Stimulated activated CD4-positive, alpha-beta T cell treated with anti-CD3 and anti-CD28 coated beads, Interleukin-4, amount 100 ng/mL, for 24 hours (primary cell): ENCODE measurements at places on chromosomes 1 and 21.
A peak's percentile ranks its signal among the peaks of the same experiment; 100 is the strongest.

DNA sequence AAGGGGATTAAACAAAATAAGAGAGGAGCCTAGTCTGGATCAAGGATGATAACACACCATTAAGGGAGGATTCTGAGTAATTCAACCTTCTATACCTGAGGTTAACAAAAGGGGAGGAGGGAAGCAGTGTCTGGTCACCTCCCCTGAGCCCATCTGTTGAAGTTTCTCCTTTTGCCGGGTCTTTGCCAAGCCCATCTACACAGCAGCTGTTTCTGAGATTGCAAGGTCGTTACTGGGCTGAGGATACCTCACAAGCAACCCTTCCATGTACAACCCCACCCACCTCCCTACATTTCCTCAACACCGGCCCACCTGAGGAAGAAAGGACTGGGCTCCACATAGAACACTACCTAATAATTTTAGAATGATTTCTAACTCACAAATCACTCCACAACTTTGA is 26.3 kb downstream of the LRRC52 start:
- no peak for DNase-seq

GRCh38 chr1:209395169-209395568 is 188.3 kb upstream of the CAMK1G start:
- no peak for DNase-seq

DNA sequence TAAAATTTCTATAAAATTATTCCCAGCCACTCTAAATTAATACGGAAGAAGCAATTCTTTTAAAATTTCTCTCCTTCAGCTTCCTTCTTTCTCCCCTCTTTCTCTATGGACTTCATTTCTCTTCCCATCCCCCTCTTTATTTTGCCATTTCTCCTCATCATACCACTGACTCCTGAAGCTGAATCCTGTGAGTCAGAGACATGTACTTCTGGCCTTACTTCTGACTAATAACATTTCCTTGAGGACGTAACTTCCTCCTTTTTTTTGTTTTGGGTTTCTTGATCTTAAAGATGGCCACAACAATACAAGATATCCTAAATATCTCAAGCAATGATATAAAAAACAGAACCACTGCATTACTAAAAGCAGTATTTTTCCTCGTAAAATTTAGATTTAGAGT is 63.6 kb upstream of the DENND1B start:
- DNase-seq: no peak

- no peak for DNase-seq
Measured at GRCh38 chr1:7784492-7785071, 491 bp downstream of the PER3 start.

DNA sequence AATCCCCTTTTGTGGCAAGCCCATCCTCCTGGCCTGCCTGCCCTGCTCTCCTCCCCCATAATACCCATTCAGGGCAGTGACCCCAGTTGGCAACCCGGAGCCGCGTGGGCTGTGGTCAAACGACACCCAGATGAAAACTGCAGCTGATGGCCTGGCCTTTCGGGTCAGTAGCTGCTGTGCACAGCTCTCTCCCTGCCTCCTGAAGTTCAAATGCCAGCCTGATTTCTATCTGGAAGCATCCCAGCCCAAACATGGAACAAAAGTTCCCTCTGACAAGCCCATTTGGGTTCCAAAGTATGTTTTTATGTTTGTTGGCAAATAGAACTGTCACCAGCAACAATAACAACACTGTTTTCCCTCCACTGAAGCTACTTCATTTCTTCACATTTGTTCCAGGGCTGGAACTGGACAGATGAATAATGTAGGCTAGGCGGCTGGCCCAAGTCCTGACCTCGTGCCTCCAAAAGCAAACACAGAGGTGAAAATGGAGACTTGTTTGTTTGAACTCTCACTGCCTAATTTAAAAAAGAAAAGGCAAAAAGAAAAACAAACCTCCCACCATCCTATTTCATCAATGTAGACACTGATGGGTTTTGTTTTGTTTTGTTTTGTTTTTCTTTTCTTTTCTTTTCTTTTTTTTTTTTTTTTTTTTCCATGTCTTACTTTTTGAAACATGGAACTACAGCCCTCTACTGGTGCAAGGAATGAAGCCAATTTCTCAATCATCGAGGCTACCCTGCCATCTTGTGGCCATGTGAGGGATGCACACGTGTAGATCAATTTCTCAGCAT is 179.0 kb downstream of the ADSS2 start:
- DNase-seq: peak; percentile 76
